ENCODE measurements at places on chromosomes 1 and 21.

- no peak for DNase-seq
These were observed 5.8 kb upstream of the CRABP2 start for GRCh38 chr1:156711011-156711817.

GRCh38 chr1:170074250-170075157, at the start of gene KIFAP3:
TSS of gene KIFAP3 (minus strand) at chr1:170074695. CDS start at chr1:170074467, 228 bp downstream.
- DNase-seq = peak; percentile 87

- no peak for DNase-seq
These were observed 1.7 kb downstream of the HES4 start for GRCh38 chr1:997993-998744.

GRCh38 chr1:60425528-60425927, 352.0 kb upstream of the C1orf87 start:
- DNase-seq = no peak

DNA sequence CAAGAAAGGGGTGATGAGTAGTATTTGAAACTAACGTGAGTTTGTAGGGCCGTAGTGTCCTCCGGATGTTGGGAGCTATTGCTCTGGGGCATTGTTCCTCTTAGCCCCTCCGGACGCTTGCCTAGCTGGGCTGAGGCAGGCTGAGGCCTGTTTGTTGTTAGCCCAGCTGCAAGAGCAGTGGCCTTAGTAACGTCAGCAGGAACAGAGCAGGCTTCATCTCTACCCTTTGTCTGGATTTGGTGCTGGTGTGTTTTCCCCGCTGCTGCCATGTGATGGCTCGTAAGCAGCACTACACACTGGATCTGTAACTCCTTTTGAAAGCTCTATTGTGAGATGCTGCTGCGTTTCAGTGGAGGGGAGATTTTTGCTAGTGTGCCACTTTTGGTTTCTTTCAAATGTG, 57.6 kb downstream of the DNM3 start:
- no peak for DNase-seq

GRCh38 chr1:179066471-179066870, 15.4 kb upstream of the TOR3A start:
- DNase-seq = no peak

DNA sequence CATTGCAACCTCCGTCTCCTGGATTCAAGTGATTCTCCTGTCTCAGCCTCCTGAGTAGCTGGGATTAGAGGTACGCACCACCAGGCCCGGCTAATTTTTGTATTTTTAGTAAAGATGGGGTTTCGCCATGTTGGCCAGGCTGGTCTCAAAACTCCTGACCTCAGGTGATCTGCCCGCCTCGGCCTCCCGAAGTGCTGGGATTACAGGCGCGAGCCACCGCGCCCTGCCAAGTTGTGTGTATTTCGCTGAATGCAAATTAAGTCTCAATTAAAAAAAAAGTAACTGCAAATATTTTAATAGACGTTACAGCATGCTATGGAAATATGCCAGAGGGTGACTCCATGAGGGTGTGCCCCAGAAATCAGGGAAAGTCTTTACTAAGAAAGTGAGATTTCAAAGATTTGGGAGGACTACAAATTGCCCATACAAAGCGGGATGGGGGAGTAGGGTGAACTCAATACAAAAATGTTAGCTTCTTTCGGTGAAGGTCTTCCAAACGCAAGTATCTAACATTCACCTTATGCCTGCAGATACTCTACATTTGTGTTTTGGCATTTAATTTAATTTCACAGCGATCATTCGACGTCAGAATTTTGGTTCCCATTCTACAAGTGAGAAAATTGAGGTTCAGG, 85.6 kb downstream of the NKAIN1 start:
- DNase-seq = no peak

DNA sequence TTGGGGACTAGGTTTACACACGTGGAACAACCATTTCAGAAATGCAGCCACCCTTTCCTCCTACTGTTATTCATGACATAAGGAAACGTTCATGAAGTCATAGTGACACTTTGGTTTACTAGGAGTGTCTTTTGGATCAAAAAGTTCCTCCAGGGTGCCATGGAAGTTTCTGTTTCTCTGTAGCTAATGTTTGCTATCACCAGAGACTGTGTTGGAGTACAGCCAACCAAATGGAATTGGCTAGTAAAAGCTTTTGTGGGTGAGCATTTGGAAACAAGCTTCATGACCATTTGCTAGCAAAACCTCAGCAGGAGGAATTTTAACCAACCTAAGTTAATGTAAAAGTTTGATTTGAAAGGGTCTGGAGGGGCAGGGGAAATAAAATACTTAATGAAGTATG, 43.9 kb upstream of the ADGRL2 start:
- DNase-seq = no peak

- no peak for DNase-seq
These were observed 35.1 kb upstream of the S100A7 start for GRCh38 chr1:153495536-153495935.

GRCh38 chr21:38957575-38958322, 152.0 kb downstream of the ETS2 start:
- DNase-seq = no peak

GRCh38 chr1:150001415-150001814, 9.1 kb downstream of the OTUD7B start:
- DNase-seq = no peak

Measured in stimulated activated CD4-positive, alpha-beta T cell treated with anti-CD3 and anti-CD28 coated beads, Interleukin-1b, Interleukin-23, amount 100 ng/mL, for 1 hour (primary cell).